ENCODE measurements at places on chromosomes 12 and 14.

- DNase-seq = no peak
Observed at GRCh38 chr12:123094349-123095077, 56.4 kb downstream of the PITPNM2 start.

GRCh38 chr14:102229739-102230092 is 75.2 kb downstream of the MOK start:
- DNase-seq = no peak

GRCh38 chr12:120368789-120369602 is at the start of gene MSI1:
Gene MSI1 (minus strand): TSS chr12:120369164. CDS start chr12:120369091, 73 bp downstream.
- no peak for DNase-seq

DNA sequence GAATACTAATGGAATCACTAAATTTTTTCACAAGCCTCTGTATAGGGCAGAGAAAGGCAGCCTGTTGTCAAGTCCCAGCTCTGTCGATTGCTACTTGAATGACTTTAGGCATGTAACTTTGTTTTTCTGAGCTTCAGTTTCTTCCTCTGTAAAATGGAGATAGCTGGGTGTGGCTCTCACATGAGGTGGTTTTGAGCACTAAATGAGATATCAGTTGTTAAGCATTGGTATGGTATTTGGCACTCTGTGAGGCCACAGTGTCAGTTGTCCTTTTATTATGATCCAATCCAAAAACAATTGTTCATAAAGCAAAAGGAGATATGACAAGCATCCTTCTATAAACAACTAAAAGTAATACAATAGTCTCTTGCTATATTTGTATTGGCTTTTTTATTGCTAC is 120.6 kb downstream of the DUSP6 start:
- no peak for DNase-seq

DNA sequence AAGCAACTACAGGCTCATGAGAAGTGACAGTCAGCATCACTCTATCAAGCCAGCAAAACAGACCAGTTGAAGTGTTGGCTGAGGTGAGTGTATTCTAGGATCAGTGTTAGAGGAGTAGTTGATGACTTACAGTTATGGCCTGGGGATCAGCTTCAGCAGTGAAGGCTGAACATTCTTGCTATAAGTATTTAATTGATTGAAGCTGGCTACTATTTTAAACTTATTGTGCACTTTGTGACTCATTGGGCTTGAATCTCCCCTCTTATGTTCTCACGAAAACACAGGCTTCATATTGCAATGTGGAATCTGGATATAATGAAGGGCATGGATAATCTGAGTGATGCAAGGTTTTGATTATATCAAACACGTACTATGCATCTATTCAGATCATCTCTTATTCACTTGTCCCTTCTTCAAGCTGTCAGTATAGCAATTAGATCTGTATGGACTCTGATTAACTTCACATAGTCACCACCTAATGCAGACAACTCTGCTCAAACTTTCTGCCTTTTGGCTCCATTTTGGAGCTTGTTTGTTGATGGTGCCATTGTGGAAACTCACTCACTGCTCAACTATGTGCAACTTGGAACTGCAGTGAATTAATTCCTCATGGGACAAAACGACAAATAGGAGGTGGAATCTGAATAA is 309.2 kb downstream of the SLC16A7 start:
- no peak for DNase-seq

GRCh38 chr12:20006871-20007730 is 361.2 kb upstream of the PDE3A start:
- no peak for DNase-seq

- no peak for DNase-seq
Observed at GRCh38 chr12:5388581-5389535, 43.0 kb upstream of the NTF3 start.

- DNase-seq = no peak
Observed at GRCh38 chr14:103703433-103704385, 11.5 kb downstream of the XRCC3 start.

All from CD4-positive, alpha-beta T cell treated with Interleukin-12 subunit alpha and Interleukin-12 subunit beta, for 1 hour (primary cell).